ENCODE measurements at places on chromosomes 12 and 14.

DNA sequence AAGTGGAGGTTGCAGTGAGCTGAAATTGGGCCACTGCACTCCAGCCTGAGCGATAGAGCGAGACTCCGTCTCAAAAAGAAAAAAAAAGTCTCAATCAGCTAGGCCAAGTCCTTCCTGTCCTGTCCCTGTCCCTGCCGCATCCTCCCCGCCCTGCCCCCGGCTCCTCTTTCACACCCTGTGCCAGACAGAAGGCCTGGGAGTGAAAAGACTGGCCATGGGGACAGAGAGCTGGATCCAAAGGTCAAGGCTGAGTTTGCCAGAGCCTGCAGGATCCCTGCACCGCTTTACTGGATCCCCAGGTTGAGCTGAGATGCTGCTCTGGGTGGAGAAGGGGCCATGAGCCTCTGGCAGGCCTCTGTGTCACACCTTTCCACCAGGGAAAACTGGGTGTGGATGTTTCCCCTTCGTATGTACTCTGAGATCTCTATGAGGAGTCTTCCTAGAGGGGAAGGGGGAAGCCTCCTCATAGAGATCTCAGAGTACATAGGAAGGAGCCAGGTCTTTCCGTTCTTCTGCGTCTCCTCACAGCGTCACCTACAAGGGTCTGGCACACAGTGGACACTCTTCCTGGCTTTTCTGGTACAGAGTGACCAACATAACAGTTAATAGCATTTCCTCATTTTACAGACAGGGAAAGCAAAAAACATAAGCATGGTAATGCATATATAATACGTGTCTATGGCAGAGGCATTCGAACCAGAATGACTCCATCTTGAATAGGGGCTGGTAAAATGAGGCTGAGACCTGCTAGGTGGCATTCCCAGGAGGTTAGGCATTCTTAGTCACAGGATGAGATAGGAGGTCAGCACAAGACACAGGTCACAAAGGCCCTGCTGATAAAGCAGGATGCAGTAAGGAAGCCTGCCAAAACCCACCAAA, 35.1 kb downstream of the NINJ2 start:
- DNase-seq: no peak

DNA sequence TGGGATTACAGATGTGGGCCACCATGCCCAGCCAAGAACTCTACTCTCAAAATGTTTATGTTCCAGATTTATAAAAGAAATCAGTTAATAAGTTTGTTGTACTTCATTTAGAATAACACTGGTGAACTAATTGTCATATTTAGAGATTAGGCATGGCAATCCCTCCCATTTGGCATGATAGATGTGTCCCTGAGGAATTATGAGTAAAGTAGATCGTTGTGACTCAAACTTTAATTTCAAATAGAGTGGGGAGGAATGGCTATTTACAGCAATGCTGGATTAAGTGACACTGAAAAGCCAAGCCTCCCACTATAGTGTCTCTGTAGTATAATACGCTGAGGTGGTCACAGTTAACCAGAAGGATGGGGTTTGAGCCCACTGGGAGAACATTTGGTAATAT, 39.3 kb upstream of the RTRAF start:
- no peak for DNase-seq

- DNase-seq: no peak
Measured at GRCh38 chr12:119949145-119949544, 39.9 kb upstream of the BICDL1 start.

DNA sequence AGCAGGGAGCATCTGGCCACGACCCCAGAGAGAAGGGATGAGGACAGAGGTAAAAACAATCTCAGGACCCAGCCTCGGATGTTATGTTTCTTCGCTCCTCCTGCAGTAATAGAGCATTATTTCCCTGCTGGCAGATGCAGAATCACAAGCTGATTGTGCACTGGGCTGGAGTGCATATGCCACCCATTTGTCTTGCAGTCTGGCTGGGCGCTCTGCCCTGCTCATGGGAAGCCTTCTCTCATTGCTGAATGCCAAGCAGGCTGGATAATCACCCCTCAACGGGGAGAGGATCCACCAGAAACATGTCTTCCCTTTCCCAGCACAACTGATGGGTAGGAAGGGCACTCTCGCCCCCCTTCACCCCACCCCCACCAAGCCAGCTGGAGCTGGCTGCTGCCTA, 8.5 kb upstream of the VASH1 start:
- DNase-seq: no peak

DNA sequence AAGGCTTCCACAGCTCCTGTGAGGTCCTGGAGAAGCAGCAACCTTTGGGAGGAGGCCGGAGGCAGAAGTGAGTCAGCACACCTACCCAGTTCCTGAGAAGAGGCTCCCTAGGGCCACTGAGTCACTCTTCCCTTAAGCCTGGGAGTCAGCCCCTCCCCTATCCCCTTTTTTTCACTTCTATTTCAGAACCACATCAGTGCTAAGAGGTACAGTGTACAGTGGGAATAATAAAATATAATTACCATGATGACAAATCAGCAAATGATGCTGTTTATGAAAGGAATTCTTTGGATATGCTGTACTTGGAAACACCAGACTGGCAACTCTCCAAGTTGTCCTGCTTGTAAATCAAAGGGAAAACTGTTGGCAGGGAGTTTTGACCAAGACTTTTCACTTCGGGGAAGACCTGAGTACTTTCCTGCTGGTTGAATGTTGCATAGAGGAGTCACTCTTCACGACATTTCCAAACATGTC, 7.8 kb upstream of the TBPL2 start:
- DNase-seq: no peak

Measured in activated CD4-positive, CD25-positive, alpha-beta regulatory T cell treated with anti-CD3 and anti-CD28 coated beads, Interleukin-2, amount 50 U/mL, for 16 hours (primary cell).